ENCODE measurements at places on chromosomes 16 and 17. TPM values are rescaled to one million over a fixed set of nuclear protein-coding genes. Genes with fewer than 3 reads are reported as not detected.

DNA sequence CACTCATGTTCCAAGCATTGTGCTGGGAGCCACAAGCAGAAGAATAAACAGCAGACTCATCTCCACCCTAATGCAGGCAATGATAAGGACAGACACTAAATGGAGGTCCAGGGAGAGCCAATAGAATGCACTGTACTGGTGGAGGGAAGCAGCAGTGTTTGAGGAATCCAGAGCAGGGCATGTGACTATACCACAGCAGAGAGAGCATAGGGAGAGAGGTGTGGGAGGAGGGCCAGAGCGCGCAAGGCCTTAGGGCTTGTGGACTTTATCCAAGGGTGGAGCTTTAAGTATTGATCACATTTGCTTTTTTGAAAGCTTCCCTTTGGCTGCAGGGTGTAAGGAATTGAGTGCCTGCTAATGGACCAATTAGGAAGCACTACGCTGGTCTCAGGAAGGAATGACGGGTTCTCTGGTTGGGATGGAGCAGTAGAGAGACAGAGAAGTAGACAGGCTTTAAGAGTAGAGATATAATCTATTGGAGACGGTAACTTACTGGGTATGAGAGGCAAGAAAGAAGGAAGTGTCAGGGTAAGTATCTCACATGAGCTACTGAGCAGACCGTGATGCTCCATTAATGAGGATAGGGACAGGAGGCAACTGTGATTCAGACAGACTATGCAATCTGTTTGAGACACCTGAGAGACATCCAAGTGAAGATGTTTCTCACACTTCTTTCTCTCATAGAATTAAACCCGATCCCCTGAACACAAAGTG is 82.2 kb downstream of the MYO1D start:
- peak; percentile 62 for DNase-seq

GRCh38 chr17:20092973-20093626 is 83.9 kb downstream of the SPECC1 start:
- no peak for DNase-seq

DNA sequence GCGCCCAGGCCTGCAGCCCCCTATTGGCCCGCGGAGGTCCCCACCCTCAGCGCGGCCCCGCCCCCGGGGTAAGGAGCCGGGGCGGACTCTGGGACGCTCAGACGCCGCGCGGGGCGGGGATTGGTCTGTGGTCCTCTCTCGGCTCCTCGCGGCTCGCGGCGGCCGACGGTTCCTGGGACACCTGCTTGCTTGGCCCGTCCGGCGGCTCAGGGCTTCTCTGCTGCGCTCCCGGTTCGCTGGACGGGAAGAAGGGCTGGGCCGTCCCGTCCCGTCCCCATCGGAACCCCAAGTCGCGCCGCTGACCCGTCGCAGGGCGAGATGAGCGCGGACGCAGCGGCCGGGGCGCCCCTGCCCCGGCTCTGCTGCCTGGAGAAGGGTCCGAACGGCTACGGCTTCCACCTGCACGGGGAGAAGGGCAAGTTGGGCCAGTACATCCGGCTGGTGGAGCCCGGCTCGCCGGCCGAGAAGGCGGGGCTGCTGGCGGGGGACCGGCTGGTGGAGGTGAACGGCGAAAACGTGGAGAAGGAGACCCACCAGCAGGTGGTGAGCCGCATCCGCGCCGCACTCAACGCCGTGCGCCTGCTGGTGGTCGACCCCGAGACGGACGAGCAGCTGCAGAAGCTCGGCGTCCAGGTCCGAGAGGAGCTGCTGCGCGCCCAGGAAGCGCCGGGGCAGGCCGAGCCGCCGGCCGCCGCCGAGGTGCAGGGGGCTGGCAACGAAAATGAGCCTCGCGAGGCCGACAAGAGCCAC is at the start of gene NHERF1:
Gene NHERF1, plus strand, starts transcription at position 100 of the 750 bp plus-strand sequence. Its CDS starts 219 bp downstream, at position 319.
- peak; percentile 97 for DNase-seq

Gene MPP2
- polyA plus RNA-seq = 1.6 TPM

Data from stomach (tissue), 19 donors.